ENCODE measurements at places on chromosomes 7 and 10.
A peak's percentile ranks its signal among the peaks of the same experiment; 100 is the strongest.

GRCh38 chr7:30196408-30196807 lies 61.6 kb downstream of the MTURN start:
- DNase-seq, result no peak

DNA sequence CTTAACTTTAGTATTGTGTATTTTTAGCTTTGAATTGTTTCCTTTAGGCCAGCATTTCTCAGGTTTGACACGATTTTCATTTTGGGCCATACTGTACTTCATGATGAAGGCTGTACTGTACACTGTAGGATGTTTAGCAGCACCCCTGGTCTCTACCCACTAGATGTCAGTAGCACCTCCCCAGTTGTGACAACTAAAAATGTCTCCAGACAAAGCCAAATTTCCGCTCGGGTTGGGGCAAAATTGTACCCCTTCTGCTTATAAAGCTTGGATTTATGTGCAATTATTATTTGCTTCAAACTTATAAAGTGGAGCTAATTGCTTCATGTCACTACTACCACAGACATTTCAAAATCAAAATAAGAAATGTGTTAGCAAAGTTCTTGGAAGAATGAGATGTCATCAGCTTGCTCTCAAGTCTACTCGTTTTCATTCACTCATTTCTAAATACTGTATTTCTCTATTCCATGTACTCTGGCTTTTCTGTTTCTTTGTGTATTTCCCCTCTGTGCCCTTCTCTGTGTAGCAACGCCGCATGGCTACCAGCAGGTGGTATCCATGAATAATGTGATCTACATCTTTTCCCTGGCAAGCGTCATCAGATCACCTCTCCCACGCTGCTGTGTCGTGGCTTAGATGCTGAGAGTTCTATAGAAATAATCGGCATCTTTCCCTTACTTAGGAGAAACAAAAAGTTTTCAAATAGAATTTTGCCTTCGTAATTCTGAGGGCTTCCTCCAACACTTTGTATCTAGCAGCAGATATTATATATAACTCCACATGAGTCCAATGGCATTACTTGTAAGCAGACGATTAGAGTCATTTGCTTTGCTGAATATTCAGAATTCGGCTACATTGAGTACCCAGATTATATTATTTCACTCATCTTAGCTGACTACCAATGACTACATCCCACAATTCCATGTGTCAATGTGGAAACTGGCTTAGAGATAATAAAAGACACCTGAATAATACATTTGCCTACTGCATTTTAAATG lies 47.8 kb upstream of the CALCR start:
- no peak for DNase-seq

DNA sequence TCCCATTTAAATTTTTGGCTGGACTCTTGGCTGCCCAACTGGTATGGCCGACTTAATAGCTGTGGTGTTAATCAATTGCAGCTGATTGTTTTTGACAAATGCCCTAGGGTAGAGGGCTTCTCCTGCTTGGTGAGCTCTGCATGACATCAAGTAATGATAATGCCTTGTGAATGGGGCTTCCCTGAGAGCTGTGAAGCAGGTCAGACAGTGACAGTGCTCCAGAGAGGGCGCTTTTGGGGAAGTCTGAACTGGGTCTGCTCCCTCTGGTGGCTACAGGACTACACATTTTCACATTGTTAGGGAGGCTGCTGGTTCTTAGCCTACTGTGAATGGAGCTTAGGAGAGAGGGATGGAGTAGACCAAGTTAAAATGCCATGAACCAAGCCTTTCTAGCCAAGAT lies 98.8 kb downstream of the SDK1 start:
- no peak for DNase-seq

DNA sequence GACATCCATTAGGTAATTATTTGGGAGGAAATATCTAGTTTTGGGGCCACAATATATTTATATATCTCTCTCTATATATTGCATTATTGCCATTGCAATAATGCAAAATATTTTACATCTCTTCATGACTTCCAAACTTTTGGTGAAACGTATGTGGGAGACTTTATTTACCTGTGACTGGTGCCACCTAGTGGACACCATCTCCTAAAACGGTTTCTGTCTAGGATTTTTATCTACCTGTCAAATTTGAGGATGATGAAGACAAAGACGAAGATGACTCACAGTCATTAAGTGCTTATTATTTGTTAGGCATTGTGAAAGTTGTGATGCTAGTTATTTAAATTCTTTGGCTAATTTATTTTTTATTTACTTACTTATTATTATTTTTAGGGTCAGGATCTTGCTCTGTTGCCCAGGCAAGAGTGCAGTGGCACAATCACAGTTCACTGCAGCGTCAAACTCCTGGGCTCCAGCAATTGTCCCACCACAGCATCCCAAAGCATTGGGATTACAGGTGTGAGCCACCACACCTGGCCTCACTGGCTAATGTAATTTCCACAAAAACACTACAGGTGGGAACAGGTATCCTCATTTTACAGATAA lies 18.7 kb upstream of the CBLL1 start:
- peak; percentile 2 for DNase-seq

GRCh38 chr10:5563991-5564536 lies 39.3 kb downstream of the CALML3 start:
- no peak for DNase-seq

GRCh38 chr7:157832006-157832405 lies 495.2 kb downstream of the DNAJB6 start:
- no peak for DNase-seq

DNA sequence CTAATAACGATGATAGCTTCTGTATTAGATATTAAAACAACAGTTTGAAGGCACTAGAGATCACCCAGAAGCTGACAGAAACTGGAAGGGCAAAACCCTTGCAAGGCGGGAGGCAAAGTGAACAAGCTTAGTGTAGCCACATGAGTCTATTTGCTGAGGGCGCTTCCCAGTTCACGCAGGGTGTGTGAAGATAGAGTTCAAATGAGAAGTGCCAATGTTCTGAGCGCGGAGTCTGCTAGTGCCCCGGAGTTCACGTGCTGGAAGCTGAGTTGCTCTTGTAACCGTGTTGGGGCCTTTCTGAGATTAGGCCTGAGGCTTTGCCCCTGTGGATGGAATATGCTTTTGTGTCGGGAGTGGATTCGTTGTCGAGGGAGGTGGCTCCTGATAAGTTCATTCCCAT lies 16.6 kb upstream of the GTPBP4 start:
- DNase-seq, result no peak

DNA sequence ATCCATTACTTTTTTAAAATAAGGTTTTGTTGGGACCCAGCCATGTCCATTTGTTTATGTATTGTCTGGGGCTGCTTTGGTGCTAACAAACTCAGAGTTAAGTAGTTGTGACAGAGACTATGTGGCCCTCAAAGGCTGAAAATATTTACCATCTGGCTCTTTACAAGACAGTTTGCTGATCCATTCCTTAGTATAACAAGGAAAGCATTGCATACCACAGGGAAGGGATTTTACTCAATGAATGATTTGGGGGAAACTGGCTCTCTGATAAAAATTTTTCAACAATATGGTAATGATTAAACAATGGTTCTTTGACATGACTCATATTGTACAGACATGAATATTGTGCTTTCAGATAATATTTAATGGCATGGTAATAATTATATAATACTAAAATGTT lies 738.1 kb downstream of the KCNMA1 start:
- DNase-seq, result no peak

- DNase-seq, result no peak
Measured at GRCh38 chr10:36448760-36449691, 676.4 kb upstream of the ANKRD30A start.

DNA sequence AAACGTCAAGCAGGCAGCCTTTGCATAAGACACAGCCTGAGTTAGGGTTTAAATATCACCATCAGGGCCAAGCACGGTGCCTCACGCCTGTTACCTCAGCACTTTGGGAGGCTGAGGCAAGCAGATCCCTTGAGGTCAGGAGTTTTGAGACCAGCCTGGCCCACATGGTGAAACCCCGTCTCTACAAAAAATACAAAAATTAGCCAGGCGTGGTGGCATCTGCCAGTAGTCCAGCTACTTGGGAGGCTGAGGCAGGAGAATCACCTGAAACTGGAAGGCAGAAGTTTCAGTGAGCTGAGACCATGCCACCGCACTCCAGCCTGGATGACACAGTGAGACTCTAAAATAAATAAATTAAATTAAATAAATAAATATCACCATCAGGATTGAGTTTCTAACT lies 33.0 kb downstream of the SRPK2 start:
- no peak for DNase-seq

GRCh38 chr7:106482091-106482490 lies 178.9 kb downstream of the CCDC71L start:
- DNase-seq, result no peak

DNA sequence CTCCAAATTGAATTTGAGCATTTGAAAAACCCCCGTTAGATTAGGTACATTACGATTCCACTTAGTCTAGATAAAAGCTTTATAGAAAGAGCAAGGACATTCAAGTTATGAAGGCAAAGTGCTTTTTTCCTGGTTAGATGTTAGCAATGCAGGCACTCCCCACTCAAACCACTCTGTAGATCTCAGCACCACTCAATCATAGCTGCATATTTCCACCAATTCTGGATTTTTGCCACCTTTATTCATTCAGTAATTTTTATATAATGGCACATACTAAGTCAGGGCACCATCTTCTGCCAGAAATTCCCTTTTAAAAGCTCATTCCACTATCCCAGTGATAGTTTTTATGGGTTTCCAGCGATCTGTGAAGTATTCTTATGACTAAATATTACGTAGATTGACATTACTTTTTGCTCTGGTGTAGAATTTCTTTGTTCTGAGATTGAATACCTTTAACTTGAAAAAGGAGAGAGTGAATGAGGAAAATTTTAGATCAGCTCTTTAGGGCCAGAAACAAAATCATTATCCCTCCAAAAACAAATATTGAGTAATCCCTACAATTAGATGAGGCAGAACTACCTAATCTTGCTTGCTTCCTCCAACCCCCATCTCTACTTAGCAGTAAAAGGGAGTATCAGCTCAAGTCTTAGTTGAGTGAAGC lies 51.6 kb downstream of the RNLS start:
- DNase-seq, result no peak

- DNase-seq, result no peak
Measured at GRCh38 chr7:33806298-33807154, 98.8 kb upstream of the BMPER start.

- DNase-seq, result peak; percentile 66
Measured at GRCh38 chr10:90871766-90872647, at the start of gene RPP30. Gene RPP30, plus strand, starts transcription at chr10:90871974. Its CDS starts 13 bp downstream, at chr10:90871987.

DNA sequence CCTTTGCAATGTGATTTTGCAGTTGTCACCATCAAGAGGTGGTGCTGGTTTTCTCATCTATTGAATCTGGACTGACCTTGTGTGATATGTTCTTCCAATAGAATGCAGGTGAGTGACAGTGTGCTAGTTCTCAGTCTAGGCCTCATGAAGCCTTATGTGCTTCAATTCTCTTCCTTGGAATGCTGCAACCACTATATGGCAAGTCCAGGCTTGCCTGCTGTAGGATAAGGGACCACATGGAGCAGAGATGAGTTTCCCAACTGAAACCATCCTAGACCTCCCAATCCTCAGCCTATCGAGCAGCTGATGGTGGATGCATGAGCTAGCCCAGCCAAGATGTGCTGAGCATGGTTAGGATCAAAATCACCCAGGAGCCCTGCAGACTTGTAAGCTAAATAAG lies 32.6 kb upstream of the ARHGAP21 start:
- no peak for DNase-seq
